NCI-H2081 (cell line): ENCODE measurements at places on chromosomes 6 and 20.
A peak's percentile ranks its signal among the peaks of the same experiment; 100 is the strongest.

DNA sequence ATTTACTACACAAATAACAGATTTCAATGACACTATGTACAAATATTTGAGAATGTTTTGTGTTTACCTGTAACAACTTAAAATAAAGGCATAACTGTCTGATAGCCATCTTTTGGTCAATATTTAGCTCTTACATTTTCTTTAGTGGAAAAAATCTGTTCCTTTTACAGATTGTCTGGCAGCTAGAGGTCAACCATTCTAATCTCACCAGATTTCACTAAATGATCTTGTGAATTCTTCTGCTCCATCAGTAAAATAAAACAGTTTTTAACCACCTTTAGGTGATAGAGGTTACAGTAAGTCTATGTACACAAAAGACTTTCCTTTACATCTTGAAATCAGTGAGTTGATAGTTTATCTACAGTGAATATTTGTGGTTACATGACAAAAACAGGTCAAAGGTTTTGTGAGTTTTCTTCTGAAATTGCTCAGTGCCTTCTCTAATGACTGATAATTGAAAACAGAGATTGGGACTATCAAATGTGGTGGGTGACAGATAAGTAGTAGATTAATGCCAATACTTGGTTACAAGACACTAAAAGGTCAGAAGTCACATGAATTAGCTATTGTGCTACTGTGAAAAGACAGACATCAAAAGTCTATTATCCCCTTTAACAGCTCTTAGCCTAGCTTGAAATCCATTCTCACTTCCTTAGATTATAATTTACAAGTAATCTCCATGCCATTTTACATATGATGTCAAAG is 47.4 kb downstream of the BMP5 start:
- DNase-seq, result no peak

- peak; percentile 31 for DNase-seq
Observed at GRCh38 chr6:48067886-48068277, 43.1 kb downstream of the PTCHD4 start.

DNA sequence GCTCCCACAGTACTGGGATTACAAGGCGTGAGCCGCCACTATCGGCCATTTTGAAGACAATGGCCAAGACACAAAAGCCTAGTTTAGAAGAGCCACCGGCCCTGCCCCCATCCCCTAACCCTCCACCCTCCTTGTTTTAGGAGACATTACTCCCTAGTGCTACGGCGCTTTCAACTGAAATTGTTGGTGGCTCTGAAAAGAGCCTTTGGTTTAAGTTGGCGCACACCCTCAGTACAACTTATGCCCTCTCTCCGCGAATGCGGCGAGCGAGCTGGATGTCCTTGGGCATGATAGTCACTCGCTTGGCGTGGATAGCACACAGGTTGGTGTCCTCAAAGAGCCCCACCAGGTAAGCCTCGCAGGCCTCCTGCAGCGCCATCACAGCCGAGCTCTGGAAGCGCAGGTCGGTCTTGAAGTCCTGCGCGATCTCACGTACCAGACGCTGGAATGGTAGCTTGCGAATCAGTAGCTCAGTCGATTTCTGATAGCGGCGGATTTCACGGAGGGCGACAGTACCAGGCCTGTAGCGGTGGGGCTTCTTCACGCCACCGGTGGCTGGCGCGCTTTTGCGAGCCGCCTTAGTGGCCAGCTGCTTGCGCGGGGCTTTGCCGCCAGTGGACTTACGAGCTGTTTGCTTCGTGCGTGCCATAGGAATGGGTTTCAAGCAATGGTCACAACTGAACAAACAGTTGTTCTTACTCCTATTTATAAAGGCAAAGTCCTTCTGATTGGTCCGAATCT is 114.9 kb upstream of the BTN3A2 start:
- DNase-seq, result peak; percentile 86

GRCh38 chr20:15818651-15819071 is 754.6 kb downstream of the KIF16B start:
- peak; percentile 89 for DNase-seq

- no peak for DNase-seq
Observed at GRCh38 chr20:19791887-19792286, 33.8 kb downstream of the RIN2 start.

DNA sequence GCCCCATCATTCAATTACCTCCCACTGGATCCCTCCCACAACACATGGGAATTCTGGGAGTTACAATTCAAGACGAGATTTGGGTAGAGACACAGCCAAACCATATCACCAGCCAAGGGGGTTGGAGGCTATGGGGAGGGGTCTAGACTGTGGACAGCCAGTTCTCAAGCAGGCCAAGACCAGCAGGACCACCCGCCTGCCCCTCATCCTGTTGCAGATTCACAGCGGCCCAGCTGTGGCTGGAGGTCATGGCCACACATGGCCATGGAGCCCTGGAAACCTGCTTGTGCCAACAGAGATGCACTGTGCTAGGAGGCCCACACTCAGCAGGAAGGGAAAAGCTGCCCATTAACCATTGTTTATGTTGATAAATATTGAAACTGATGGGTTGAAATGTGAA is 240.5 kb downstream of the TTLL2 start:
- DNase-seq, result no peak

- DNase-seq, result no peak
Observed at GRCh38 chr6:55474382-55474781, 104.6 kb downstream of the HMGCLL1 start.

GRCh38 chr6:150377211-150377781 is 8.5 kb downstream of the IYD start:
- DNase-seq, result no peak

- peak; percentile 50 for DNase-seq
Observed at GRCh38 chr6:26550250-26550993, 12.3 kb downstream of the HMGN4 start.

DNA sequence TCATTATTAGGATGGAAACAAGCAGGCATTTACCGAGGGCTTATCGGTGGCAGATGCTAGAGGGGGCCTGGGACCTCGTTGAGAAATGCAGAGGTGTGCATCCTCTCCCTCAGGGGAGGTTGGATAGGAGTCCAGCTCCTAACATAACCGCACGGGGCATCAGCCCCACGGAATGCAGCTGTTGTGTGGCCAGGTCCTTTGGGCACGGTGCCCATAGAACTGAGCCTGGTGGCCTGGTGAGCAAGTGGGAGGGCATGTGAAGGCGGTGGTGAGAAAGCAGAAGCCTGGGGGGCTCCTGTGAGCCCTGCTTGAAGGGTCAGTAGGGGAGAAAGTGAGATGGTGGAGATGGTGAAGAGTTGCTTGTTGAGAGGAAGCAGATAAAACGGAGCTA is 143.7 kb downstream of the CDH26 start:
- DNase-seq, result no peak

GRCh38 chr20:34538671-34539123 is 19.8 kb upstream of the MAP1LC3A start:
- DNase-seq, result no peak

GRCh38 chr6:146210406-146211083 is 181.7 kb downstream of the GRM1 start:
- DNase-seq, result no peak

DNA sequence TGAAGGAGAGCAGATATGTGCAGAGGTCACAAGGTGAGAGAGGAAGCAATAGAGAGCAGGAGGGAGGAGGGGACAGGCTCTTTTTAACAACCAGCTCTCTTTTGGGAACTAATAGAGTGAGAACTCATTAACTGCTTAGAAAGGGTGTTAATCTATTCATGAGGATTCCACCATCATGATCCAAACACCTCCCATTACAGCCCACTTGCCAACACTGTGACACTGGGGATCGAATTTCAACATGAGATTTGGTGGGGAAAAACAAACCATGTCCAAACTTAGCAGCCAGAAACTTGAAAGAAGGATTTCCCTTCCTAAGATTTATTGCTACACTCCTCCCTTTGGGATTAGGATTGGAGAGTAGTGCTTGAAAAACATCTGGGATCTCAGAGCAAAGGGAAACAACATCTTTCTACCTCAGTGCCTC is 135.5 kb upstream of the PLCB4 start:
- DNase-seq, result no peak

- DNase-seq, result peak; percentile 22
Observed at GRCh38 chr6:32047855-32048766, 9.9 kb downstream of the CYP21A2 start.

- no peak for DNase-seq
Observed at GRCh38 chr20:58293453-58293852, 16.1 kb upstream of the RAB22A start.
